ENCODE measurements at places on chromosomes 4 and X.

DNA sequence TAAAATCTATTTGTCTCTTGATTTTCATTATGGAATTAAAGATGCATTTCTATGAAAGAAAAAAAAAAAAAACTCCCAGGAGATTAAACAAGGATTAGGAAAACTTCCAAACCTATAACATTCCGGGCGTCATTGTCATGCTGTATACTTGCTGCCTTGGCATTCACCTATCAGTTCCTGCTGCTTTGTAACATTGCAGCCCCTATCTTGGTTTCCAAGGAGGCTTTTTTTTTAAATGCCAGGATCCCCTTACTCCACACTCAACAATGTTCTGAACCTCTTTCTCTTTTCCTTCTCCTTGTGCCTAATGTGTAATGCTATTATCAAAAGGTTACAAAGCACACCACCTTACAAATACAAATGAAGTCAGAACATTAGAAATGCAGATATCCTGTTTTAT is 20.5 kb upstream of the BEND4 start:
- peak; percentile 19 for DNase-seq

- DNase-seq: peak; percentile 20
Observed at GRCh38 chr4:37555322-37555721, 130.9 kb downstream of the RELL1 start.

GRCh38 chr4:187141101-187141500 is 417.4 kb upstream of the FAT1 start:
- peak; percentile 25 for DNase-seq

DNA sequence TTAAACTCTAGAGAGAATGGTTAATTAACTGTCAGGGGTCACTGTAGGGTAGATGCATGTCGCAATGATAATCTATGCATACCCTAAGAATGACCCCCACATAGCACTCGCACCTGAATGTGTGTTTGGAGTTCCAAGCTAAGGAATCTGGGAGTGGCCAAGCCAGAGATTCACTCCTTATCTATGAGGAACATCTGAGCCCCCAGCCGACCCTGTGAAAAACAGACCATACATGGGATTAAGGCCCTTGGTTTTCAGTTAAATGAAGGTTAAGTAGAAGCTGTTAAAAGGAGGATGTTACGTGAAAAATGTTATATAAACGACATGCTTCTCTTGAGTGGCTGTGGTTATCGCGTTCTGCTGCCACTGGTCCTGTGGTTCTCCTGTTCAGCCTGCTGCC is 147.2 kb downstream of the RELL1 start:
- no peak for DNase-seq

GRCh38 chr4:180486342-180486741 is 1756.9 kb upstream of the TENM3 start:
- no peak for DNase-seq

DNA sequence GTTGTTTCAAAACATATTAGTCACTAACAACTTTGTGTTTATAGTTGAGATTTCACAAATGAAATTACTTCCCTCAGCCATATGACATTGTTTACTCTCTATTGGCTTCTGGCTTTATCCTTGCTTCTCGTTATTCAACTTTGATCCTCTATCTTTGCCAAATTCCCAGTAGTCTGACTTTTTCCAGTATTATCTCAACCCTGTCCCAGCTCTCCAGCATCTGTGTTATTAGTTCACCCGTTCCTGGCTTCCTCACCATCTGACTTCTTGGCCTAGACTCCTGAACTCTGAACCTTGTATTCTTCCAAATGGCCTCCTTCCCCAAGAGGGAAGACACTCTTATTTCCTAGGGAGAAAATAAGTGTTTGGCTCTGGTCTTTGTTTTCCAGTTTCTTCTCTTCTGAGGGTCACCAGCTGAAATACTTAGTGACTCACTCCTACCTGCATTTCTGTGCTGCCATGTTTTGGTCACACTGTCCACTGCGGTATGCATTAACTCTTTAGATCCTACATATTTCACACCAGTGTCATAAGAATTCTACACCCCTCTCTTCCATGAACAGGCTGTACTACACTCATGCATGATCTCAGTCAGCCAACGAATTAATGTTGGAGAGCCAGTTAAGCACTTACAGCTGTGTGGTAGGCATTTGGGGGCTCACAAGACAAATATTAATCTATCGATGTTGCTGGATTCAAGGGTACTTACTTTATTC is 17.0 kb upstream of the ARHGAP24 start:
- DNase-seq: no peak

- no peak for DNase-seq
Observed at GRCh38 chr4:111187108-111187507, 564.2 kb upstream of the PITX2 start.

- DNase-seq: no peak
Observed at GRCh38 chr4:139861471-139861870, 195.9 kb downstream of the MGST2 start.

DNA sequence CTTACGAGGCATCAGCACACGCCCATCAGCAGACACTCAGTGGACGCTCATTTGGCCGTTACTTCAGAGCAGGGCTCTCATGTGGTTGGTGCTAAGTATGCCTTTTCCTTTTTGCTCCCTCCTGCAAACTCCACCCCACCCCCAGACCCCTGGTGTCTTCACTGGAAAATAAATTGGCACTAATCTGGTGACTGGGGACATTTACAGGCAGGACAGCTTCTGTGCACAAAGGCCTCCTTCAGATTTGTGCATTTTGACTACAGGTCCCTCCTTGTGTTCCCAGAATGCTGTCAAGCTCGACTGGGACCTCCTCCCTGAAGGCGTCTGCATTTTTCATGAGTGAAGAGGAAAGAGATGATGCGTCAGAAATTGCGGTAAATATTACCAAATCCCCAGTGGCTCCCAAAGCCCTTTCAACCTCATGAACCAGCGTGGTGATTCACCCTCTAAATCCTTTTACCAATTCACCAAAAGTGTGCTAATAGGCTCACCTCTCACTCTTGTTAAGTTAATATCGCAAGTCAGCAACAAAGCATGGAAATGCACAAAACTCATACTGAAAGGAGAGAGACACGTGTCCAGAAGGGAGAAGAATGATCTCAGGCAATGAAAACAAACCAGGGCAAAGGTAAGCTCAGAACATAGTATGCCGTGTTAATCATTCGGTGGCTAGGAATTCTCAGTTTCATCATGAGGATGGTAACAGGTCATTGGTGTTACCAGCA is 119.0 kb downstream of the NKX6-1 start:
- peak; percentile 81 for DNase-seq

DNA sequence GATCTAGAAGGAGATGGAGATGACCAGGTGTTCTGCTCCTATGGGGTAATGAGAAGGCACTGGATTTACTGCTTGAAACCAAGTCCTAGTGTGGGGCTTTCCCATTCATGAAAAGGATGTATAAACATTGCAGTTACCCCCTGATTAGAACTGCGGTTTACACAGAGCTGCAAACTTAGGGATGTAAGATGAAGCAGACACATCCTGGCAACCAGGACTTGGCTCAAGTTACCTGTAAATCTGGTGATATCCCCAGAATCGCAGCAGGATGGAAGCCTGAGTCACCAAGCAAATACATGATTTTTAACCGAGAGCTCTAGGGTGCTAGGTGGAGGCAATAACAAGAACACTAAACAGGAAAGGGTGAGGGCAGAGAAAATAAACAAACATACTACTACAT is 178.6 kb upstream of the MAMLD1 start:
- DNase-seq: peak; percentile 92

GRCh38 chrX:38275615-38276014 is 51.7 kb downstream of the RPGR start:
- peak; percentile 90 for DNase-seq

- DNase-seq: no peak
Observed at GRCh38 chrX:101263766-101264165, 27.4 kb downstream of the TAF7L start.

DNA sequence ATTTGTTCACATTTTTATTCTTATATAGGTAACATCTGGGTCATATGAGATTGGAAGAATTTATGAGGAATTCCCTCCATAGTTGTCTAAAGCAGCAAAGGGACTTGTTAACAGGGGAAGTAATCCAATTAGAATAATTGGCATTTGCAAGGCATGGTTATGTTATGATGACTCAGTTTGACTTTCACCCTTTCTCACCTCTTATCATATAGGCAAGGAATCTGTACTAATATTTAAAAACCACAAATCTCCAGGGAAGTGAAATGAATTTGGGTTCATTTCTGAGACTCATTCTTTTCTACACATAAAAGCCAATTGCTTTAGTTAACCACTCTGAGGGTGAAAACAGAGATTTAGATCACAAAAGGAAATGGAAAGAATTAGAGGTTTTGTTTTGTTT is 281.5 kb upstream of the DKK2 start:
- DNase-seq: no peak

DNA sequence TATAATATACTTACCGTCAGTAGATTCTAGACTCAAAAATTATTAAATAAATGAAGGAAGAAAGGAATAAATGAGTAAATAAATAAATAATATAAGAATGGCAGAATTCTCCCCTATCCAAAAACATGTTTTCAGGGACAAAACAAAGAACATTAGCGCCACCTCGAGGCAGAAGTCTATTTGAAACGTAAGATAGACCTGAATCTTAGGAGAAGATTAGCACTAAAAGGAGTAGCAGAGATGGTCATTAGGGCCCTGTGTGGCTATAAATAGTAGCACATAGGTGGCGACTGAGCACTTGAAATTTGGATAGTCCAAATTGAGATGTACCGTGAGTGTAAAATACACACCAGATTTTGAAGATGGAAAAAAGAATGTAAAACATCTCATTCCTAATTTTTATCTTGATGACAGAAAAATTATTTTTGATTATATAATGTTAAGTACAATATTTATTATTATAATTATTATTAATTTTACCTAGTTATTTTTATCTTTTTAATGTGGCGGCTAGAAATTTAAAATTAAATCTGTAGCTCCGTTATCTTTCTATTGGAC is 24.3 kb upstream of the SRD5A3 start:
- DNase-seq: peak; percentile 98

DNA sequence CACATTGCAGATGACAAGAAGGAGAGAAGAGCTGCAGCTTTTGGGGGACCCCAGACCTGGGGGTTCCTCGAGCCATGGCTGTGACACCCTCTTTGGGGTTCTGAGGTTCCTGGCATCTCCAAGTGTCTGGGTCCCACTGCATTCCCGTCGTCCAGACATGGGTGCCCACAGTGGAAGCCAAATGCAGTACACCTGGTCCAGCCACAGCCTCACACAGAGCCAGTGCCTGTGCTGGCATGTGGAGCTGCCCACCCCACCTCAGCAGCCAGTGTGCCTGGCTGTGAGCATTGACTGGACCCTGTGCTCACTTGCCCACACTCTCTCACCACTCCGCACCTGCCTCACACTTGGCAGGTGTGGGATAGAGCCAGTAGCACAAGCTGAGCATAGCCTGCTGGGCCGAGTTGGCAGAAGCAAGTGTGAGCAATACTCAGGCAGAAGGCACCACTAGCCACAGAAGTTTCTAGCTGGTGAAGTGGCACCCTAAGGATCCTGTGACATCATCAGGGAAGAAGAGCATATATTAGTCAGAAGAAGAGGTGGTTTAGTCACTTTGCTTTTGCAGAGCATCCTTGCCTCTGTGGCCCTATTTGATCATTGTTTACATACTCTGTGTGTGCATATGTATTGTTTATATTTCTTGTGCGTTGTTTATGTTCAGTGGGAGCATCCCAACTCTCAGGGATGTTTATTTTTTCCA is 65.0 kb upstream of the MAGEB2 start:
- DNase-seq: peak; percentile 54

DNA sequence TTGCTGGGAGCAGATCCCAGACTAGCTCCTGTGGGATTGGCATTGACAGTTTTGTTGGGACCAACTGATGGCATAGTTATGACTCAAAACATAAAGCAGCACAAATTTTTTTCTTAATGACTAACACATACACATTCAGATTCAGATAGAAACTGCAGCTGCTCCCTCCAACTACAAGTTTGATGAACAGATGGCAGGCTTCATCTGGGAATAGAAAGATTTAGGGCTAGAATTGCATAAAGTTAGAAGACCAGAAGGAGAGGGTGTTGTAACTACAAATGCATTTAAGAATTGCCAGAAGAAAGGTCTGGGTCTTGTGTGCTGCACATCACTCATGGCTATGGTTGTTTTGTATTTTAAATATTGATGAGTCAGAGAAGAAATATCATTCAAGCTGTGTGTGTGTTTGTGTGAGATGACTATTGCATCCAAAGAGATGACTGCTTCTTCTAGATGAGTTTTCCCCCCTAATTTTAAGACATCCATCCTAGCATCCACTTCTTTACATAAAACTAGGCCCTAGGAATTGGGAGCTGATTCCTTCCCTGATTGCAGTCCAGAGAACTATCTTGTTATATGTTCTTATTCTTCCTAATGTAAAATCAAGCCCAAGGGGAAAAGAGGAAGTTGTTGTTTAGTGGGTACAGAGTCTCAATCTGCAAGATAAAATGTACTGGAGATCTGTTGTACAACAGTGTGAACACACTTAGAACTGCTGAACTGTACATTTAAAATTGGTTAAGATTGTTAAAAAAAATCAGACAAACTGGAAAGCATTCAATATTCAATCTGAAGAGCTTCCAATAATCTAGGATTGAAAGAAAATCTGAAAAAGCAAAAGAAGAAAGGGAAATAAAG is 175.1 kb downstream of the PARM1 start:
- peak; percentile 34 for DNase-seq

GRCh38 chrX:114450911-114451310 is 133.0 kb upstream of the HTR2C start:
- no peak for DNase-seq

- DNase-seq: peak; percentile 38
Observed at GRCh38 chr4:4269856-4270255, 20.1 kb downstream of the LYAR start.
